NCI-H446 (cell line): ENCODE measurements at places on chromosomes 2 and 18.

DNA sequence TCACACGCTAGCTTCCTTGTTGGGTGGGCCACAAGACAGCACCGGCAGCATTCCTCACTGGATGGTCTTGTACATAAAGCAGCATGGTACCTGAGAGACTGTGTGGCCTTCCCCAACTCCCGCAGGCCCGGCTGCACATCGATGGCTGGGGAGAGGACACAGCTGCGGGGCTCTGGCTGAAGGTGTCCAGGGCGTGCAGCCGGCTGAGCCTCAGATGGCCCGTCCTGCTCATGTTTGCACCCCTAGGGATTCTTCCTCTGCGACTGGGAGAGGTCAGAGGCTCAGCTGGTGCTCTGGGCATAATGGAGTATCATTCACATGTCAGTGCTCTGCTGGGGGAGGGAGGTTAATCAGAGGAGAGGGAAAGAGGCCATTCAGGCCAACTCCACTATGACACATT, 207.9 kb downstream of the SEPTIN10 start:
- no peak for DNase-seq

DNA sequence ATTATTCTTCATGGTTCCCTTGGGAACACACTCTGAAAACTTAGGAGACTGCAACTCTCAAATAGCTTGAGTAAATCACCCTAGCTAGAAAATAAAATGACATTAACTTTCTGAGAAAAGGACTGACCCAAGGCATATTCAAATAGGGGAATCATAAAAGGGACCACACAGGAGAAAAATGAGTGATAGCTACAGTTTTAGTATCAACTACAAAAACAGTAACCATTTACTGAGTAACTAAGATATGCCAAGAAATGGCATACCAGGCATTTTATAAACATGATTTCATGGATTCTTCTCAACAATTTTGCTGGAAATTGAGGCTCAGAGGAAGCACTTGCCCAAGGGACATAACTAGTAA, 84.5 kb downstream of the AFF3 start:
- no peak for DNase-seq

- no peak for DNase-seq
Observed at GRCh38 chr2:217274578-217274977, 414.7 kb upstream of the TNP1 start.

- DNase-seq: peak; percentile 84
Observed at GRCh38 chr2:164992818-164993217, 37.5 kb upstream of the SLC38A11 start.

GRCh38 chr2:3942841-3943240, 239.5 kb downstream of the DCDC2C start:
- DNase-seq: no peak

- no peak for DNase-seq
Observed at GRCh38 chr2:182715121-182715891, 751 bp upstream of the DNAJC10 start.

- DNase-seq: no peak
Observed at GRCh38 chr2:45168711-45169338, 159.6 kb upstream of the SIX2 start.

DNA sequence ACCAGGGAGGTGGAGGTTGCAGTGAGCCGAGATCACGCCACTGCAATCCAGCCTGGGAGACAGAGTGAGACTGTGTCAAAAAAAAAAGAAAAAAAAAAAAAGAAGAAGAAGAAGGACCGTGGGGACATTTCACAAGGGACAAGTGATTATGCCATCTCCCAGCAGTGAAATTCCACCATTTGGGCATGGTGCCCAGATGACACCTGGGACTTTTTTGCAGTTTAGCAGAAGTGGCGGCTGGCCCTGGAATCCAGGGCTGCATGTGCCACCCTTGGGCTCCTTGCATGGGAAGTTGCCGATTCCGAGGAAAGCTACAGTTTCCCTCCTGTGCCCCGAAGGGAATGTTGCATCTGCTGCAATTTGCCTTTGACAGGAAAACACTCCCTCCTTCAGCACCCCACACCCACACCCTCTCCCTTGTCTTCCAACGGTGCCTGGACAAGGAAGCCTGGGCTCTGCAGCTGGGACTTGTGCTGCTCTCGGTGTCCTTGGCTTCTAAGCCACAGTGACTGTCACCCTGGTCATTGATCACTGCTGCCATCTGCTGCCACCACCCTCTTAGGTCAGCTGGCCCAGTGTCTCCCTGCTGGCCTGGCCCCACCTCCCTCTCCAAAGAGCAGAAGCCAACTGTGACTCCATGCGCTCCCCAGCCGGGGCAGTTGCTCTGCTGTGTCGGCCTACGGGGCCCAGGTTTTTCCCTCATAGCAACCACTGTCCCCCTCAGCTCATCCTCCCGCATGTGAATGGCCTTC, 56.4 kb upstream of the LRRC30 start:
- DNase-seq: no peak

DNA sequence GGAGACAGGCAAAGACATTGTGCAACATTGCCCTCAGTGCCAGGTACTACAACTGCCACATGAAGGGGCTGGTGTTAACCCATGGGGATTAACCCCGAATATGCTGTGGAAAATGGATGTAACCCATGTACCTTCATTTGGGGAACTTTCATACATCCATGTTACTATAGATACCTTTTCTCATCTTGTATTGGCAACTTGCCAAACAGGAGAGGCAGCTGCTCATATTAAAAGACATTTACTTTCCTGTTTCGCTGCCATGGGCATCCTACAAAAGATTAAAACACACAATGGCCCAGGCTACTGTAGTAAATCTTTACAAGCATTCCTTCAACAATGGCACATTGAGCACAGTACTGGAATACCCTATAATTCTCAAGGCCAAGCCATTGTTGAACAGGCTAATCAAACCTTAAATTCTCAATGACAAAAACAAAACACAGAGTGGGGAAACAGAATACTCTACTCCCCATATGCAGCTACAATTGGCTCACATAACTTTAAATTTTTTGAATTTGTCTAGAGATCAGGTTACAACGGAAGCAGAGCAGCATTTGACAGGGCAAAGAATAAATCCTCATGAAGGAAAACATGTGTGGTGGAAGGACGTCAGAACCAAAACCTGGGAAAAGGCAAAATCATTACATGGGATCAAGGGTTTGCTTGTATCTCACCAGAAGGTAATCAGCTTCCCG, 1723.5 kb upstream of the LRRTM1 start:
- DNase-seq: no peak

DNA sequence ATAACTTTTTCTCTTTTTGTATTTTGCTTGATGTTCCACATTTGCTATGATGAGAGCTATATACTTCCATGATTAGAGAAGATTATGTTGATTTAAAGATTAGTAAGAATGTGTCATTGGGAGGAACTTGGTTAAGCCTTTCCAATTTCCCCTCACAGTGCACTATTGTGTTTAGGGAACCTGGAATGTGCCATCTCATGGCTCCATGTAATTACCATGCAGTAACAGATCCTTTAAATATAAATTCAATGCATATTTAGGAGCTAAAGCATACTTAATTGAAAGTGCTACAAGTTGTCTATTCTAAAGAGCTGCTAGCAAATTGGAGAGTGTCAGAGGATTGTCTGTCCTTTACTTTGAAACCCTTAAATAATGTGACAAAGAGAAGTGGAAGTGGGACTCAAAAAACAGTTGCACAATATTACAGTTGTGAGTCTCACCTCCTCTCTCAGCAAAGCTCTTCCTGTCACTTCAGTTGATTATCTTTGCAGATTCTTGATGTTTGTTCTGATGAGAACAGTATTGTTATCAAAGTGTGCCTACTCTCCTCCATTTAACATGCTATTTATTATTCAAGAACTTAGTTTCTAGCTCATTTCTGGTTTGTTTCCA, 1162.7 kb upstream of the ZEB2 start:
- no peak for DNase-seq

- no peak for DNase-seq
Observed at GRCh38 chr2:149075853-149076252, 37.4 kb downstream of the LYPD6B start.

DNA sequence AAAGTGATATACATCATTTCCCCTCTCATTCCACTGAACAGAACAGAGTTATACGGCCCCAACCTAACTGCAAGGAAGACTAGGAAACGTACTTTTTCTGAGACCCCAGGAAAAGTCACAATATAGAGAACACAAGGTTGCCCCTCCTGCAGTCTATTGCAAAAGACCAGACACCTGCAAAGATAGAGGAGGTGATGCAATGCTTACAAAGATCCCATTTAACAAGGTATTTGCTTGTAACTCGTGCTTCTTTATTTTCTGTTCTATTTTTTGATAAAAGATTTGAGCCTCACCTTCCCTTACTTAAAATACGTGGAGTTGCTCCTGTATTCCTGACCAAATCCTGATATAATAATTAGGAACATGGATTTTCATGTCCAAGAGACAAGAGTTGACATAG, 793.0 kb upstream of the ID2 start:
- DNase-seq: no peak

DNA sequence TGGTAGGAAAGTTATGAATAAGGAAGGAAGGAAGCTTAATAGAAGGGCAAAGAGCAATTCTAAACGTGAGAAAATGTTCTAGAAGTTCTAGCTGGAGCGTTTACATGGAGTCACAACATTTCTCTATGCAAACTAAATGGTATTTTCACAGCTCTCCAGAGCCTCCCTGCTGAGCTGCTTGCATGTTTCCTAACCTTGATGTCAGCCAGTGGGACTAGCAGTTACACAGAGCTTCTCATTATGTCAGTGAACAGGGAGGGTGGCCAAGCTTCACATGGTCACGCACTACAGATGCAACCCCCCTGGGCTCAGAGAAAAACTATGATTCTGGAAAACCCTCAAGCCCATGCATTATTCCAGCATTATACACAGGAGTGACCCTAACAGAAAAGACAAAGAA, 153.4 kb upstream of the CCDC150 start:
- no peak for DNase-seq

DNA sequence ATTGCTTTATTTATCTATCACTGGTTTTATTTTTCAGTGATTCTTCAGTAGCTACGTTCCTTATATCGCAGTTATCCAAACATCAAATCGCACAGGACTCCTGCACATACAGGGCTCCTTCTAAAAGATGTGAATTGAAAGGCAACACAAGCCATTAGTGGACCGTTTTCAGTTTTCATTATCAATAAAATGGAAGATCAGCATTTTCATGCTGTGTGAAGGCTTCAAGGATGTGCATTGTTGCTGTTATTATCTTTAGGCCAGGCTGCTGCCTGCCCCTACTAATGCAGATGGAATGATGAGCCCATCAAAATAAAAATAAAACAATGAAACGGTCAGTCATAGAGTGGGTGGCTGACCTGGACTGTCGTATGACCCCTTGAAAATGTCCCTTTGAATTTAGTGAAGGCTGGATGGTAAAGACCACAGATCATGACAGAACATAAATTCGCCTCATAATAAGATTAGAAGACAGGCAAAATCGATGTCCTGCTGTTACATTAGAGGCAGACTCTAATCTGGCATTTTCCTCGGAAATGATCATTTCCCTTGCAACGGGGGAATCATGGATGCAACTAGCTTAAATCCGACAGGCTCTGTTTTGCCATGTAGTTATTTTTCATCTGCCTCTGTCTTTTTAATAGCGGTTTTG, 32.9 kb downstream of the ITGB6 start:
- DNase-seq: no peak

GRCh38 chr18:79798346-79798998, 734 bp downstream of the KCNG2 start:
- DNase-seq: no peak

DNA sequence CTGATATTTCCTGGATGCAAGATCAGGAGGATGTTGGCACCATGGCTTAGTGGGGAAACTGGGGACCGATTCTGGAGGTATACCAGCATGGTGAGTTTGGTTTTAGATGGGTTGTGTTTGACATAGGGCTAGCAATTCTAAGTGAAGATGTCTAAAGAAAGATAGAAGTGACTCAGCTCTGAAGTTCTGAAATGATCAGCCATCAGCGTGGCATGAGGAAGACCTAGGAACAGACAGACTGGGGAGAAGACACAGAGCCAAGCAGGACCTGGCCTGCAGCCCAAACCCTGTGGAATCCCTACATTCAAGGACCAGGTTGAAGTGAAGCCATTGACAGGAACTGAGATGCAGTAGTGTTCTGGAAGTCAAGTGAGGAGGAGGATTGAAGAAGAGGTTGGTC, 39.8 kb downstream of the HRH4 start:
- DNase-seq: peak; percentile 43

- DNase-seq: no peak
Observed at GRCh38 chr2:187890690-187891089, 336.5 kb upstream of the TFPI start.

- no peak for DNase-seq
Observed at GRCh38 chr18:64380117-64380516, 231.2 kb upstream of the LINC00305 start.

GRCh38 chr2:232418466-232419244, 12.0 kb downstream of the ALPG start:
- no peak for DNase-seq

- DNase-seq: no peak
Observed at GRCh38 chr2:181471226-181471625, 14.0 kb downstream of the ITGA4 start.

GRCh38 chr2:169823996-169824372, 721 bp downstream of the METTL5 start:
- DNase-seq: no peak

- DNase-seq: no peak
Observed at GRCh38 chr2:214076527-214076926, 334.3 kb upstream of the VWC2L start.
